Effector memory CD4-positive, alpha-beta T cell (primary cell): ENCODE measurements at places on chromosomes 7 and 10.

DNA sequence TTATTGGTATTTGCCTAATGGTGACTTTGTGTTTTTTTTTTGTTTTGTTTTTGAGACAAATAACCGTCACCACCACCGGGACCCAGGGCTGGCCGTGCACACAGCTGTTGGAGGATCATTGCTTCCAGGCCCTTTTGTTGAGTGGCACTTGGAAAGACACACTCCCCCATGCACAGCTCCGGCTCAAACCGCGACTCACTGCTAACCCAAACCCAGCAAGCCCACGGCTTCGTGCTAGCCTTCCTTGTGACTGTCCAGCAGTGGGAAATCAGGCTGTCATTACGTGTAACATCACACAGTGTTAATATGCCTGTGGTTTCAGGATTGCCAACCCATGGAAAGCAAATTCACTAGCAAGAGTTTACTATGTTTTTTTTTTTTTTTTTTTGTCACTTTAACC is 17.4 kb downstream of the BNIP3 start:
- DNase-seq: no peak

- no peak for DNase-seq
Measured at GRCh38 chr7:123823898-123824753, 20.8 kb upstream of the HYAL4 start.

GRCh38 chr7:138900035-138900828 is 81.0 kb downstream of the KIAA1549 start:
- DNase-seq: no peak

DNA sequence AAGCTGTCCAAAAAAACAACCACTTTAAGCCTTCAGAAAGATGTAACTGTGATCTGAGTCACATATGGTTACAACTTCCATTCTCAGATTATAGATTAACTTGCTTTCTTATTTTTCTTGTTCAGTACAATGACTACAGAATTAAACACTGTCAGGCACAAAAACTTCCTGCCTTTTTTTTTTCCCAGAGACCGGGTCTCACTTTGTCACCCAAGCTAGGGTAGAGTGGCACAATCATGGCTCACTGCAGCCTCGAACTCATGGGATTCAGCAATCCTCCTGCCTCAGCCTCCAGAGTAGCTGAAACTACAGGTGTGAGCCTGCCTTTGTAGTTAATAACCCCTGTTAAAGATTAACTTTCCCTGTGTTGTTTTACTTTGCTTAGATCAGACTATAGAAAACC is 163.2 kb downstream of the AVL9 start:
- DNase-seq: no peak

DNA sequence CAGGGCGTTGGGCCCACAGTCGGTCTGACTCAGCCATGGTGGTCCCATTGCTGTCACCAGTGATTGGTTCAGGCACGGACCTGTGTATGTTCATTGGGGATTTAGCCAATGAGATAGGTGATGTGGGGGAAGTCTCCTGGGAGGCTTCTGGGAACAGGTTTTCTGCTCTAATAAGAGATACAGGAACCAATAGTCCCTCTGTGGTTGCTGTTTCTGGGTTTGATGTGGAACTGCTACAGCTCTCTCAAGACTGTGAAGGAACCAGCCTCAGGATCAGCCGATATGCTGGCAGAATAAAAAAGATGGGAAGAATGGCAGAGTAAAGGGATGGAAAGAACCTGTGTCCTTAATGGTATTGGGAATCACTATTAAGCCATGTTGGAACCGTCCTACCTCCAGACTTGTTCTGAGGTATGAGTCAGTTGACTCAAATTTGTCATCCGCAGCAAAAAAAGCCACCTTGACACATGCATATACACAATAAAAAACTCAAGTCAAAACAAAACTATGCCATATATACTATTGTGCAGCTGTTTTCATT is 70.6 kb downstream of the MCMBP start:
- DNase-seq: no peak

- DNase-seq: no peak
Measured at GRCh38 chr10:34058845-34059614, 724.6 kb upstream of the NRP1 start.

- no peak for DNase-seq
Measured at GRCh38 chr7:151372612-151373265, 31.1 kb downstream of the NUB1 start.

DNA sequence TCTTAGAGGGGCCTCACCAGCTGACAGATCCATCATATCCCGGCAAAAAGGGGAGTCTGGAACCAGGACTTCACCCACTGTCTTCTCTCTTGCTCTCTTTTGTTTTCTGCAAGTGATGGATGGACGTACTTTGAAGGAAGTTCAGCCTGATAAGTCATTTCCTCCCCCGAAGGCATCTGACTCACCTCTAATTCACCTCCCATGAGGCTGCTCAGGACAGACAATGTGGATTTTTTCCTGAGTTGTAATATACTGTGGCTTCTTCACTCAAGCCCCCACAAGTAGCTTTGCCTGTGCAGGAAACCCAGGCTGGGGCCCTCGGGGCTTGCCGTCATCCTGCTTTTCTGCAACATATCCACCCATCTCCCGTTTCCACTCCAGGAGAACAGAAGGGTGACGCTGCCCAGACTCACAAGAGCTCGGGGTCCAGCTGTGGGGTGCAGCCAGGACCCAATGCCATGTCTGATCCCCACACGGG is 70.4 kb downstream of the ASB13 start:
- no peak for DNase-seq

DNA sequence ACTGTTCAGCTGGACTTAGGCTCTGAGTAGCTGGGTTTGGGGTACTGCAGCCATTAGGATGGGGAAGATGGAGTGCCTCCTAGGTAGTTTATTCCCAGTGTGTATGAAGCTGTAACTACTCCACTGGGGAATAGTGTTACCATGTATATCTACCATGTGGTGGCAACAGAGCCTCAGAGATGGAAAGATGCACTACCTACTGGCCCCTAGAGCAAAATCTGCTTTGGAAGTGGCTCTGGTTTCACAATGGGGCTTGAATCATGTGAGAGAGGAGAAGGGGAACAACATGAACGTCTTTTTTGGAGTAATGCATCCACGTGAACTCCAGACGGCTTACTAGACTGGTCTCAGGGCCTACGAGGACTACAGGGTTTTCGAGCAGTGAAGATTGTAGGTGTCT is 167.3 kb downstream of the CALCR start:
- no peak for DNase-seq

DNA sequence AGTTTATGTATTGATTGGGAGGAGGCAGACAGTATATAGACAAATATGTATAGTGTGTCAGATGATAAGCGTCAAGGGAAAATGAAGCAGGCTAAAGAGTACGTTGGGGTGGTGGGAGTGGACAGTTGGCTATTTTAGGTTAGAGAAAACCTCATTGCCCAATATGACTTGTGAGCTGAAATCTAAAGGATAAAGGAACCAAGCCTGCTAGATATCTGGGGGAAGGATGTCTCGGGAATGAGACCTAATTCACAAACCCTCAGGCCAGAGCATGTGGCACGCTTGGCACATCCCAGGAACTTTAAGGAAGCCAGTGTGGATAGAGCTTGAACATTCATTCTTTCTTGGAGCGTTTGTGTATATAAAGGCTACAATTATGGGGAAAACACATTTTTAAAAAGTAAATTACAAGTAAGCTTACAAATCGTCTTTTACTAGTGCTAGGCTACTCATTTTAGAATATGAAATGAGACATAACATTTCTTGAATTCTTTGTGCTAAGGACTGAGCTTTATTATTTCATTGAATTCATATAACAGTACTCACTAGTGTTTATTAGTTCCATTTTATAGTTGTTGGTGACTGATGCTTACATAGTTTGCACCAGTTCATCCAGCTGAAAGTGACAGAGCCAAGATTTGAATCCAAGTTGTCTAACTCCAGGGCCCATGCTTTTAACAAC is 9.7 kb downstream of the FHIP2A start:
- no peak for DNase-seq

- DNase-seq: no peak
Measured at GRCh38 chr10:121822180-121822579, 105.7 kb downstream of the ATE1 start.

- DNase-seq: no peak
Measured at GRCh38 chr7:139853506-139854123, 24.6 kb downstream of the TBXAS1 start.

GRCh38 chr7:100247152-100247757 is 27.5 kb downstream of the PVRIG start:
- DNase-seq: no peak

- DNase-seq: no peak
Measured at GRCh38 chr7:157627646-157628045, 290.8 kb downstream of the DNAJB6 start.

DNA sequence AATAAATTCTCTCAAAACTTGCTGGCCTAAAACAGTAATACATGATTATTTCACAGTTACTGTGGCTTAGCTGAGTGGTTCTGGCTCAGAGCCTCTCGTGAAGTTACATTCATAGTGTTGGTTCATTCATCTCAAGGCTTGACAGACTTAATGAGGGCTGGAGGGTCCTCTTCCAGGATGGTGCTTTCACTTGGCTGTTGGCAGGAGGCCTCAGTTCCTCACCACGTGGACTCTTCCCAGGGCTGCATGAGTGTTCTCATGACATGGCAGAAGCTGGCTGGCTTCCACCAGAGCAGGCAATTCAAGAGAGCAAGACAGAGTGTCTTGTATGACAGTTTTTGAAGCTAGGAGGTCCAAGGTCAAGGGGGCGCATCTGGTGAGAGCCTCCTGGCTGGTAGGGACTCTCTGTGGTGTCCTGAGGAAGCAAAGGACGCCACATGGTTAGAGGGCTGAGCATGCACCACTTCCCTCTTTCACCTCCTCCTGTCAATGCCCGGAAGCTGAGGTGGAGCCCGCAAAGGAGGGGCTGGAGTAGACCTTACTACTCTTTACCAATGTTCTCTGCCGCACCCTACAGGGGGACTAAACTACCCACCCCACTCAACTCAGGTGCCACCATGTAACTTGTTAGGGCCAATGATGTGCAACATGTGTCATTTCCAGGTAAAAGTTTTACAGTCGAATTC is 58.2 kb upstream of the YAE1 start:
- no peak for DNase-seq

DNA sequence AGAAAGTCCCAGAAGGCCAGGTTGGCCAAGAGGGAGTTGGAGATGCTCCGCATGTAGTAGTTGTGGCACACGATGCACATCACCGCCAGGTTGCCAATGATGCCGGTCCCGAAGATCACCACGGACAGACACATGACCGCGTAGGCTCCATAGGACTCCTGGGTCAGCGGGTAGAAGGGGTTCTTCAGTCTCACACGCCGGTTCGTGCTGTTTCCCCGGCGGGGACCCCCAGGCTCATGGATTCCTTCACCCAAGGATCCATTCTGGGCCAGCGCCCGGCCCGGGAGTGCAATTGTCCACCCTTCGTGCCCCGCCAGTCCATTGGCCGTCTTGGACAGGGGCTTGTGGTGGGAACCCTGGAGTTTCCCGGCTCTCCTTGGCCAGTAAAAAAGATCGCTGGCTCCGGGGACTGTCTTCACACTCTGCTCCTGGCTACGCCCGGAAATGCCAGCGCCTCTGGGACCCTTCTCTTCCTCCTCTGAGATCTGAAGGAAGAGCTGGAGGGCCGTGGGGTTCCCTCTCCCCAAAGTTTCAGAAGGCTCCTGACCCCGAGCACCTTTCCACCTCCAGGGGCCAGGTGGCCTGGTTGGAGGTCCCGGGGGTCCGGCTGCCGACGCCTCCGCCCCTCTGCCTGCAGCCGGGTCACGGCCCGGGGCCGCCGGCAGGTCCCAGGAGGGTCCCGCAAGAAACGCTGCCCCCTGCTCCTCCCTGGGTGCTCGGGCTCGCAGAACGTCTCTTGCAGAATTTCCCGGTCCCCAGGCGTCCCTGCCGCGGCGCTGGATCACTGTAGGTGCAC is 1.3 kb downstream of the GPR37 start:
- no peak for DNase-seq

DNA sequence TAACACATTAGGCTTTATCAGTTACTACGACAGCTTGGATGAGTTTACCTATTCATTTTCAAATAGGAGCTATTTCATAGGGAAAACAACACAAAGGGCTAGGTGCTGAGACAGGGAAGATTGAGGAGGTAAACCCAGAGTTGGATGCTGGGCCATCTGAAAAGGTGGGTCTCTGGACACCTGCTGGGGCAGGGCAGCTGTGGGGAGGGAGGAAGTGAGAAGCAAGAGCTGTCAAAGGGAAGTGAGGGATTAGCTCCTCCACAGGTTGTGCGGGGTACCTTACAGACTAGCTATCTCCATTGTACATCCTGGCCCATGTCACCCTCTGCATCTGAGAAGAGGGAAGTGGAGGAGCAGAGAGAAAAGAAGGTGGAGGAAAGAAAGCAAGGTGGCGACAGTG is 48.9 kb downstream of the BLNK start:
- DNase-seq: no peak

DNA sequence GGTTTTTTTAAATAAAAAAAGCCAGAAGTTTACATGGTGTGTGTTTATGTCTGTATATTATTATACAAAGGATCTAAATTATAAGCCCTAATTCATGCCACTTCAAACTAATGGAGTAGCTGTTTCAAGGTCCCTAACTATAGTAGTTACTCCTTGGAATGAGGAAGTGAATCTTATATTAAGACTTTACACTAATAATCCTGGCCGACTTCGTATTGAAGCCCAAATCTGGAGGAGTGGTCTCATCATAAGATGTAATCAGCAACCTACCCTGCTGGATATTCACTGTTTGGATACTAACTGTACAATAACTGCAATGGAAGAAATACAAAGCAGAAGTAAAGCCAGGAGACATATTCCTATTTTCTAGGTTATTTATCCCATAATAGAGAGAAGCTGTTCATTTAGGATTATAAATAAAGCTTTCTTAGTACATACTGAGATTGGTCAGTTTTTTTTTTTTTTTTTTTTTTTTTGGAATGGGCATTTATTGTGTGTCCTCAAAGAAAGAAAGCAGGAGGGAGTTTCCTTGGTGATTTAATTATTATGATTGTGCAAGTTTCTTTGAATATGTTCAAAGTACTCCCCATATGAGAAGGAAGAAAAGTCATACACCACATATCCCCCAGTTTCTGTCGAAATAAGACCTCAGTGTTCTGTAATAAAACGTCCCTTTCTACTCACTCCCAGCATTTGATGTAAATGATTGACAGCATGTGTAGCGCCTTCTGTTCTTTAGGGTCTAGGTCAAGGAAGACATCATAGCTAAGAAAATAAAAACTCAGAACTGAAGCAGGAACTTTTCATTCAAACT is 397.8 kb downstream of the EXOC4 start:
- no peak for DNase-seq

DNA sequence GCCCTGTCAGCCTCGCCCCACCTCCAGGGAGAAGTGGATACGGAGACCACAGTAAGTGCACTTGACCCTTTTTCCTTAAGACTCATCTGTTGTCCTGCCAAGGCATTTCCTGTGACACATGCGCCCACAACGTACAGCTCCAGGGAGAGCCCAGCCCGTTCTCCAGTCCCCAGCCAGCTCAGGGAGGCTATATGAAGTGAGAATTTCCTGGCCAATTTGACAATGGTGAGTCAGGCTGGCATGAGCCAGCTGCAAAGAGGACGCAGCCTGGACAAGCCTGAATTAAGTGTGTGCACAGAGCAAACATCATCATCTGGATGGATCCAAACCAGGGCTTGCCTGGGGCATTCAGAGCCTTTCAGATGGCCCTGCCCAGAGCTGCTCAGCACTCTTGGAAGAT is 244.8 kb downstream of the KCNMA1 start:
- DNase-seq: no peak

DNA sequence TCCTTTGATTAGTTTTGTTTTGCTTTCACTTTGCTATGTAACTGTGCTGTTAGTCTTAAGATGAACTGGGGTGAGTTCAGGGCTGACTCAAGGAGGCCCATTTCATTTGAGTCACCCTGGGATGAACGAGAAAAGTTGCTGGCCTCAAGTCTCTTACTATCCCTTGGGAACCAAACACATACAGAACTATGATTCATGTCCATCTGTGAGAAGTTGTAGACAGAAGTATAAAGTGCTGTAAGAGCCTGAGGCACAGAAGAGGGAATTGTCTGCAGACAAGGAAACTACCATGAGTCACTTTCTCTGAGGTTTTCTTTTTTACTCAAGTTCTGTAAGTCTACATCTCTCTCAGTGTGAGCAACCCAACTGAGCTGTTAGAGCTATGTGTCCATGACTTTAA is 179.8 kb upstream of the CSTF2T start:
- no peak for DNase-seq
